ENCODE measurements at places on chromosomes 6 and 20.

DNA sequence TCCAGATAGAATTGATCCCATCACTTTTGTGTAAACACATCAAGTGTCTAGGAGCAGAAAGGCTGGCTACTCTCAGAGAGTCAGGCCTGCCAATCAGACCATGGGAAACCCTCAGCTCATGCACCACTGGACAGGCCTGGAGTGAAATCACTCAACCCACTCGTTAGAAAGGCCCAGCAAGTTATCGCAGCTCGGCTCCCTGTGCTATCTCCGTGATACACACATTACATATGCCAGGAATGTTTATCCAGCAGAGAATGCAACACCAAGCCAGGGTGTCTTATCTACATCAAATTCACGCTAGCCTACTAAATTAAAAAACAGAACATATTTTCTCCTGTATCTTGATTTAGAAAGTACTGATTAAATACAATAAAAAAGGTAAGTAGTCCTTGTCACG lies 232.4 kb upstream of the FOXQ1 start:
- peak; percentile 98 for DNase-seq

DNA sequence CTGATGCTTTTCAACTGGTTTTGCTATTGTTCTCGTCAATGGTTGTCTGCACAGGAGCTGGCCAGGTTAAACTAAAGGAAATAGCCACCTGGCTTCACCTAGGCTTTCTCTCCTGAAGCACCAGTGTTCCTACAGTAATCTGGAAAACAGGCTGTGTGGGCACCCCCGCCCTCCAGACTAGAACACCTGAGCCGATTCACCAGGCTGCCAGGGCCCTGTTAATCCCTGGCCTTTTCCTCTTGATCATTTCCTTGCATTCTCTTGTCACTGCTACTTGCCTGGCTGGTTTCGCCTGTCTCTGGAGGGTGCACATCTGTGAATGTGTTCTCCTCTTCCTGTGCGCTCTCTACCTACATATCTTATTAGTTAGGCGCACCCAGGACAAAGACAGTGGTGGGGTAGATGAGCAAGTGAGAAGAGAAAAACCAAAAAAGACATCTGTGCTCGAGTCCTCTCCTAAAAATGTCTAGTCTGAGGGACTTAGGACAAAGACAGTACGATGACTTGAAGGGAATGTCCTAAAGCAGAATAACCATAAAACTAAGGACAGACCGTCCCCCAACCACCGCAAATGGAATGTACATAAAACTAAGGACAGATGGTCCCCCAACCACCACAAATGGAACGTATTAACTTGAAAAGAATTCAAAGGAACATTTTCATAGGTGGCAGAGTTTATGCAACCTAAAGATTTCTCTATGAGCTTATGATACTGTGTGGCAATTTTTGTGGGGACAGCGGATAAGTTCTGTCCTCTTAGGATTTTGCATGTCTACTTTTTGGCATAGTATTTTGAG lies 45.9 kb upstream of the EMILIN3 start:
- no peak for DNase-seq

GRCh38 chr6:40719671-40720374 lies 132.7 kb upstream of the LRFN2 start:
- no peak for DNase-seq

- peak; percentile 3 for DNase-seq
Measured at GRCh38 chr6:168828800-168829199, 387.8 kb downstream of the SMOC2 start.

- DNase-seq = no peak
Measured at GRCh38 chr6:28901831-28902230, 22.0 kb downstream of the TRIM27 start.

GRCh38 chr6:6840831-6841291 lies 252.3 kb downstream of the LY86 start:
- DNase-seq = no peak

DNA sequence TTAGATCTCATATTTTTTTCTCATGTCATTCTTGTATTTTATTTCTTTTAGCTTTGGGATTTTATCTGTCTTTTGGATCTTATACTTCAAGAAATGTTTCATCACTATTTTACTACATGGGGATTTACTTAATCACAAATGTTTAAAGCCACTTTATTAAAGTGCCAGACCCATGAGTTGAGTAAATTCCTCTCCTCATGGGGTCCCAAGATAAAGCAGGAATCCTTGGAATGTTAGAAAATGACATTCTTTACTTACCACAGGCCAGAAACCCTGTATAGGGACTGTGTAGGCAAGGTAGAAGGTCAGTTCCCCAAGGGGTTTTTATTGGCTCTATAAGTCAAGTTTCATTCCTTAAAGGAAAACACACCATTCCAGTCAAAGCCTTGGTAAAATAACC lies 28.4 kb upstream of the OR2J2 start:
- no peak for DNase-seq
